ENCODE measurements at places on chromosomes 11 and 22.

- no peak for DNase-seq
Observed at GRCh38 chr22:42152661-42153270, 22.2 kb upstream of the CYP2D6 start.

DNA sequence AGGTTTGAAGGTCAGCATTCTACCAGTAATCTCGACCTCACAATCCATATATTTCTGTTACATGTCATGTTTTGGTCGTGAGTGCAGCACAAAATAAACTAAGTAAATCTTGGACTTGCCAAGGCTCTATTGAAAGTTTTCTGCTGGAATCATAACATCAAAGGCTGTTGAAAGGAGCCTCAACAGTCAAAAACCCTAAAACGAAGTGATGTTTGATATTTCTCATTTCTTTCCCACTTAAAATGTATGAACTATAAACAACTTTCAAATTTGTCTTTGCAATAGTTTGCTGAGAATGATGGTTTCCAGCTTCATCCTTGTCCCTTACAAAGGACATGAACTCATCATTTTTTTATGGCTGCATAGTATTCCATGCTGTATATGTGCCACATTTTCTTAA is 1118.5 kb downstream of the LRRC4C start:
- no peak for DNase-seq

GRCh38 chr11:36035454-36035853 is 91.6 kb downstream of the LDLRAD3 start:
- no peak for DNase-seq

GRCh38 chr22:50276143-50276542 is 6.0 kb upstream of the MAPK11 start:
- DNase-seq: no peak

DNA sequence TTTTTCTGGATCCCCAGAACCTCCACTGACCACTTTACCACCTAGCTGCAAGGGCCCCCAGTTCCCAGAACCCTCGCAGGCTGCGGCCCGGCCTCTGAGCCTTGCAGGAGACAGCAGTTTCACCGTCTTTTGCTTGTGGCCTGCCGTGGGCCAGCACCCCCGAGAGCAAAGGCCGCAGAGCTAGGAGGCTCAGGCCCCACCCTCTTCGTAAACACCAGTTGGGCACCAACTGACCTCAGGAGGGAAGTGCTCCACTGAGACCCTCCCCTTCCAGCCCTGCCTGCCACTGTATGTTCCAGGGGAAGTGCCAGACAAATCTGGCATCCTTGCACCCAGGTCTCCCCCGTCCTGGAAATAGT is 23.4 kb upstream of the CREB3L1 start:
- no peak for DNase-seq

DNA sequence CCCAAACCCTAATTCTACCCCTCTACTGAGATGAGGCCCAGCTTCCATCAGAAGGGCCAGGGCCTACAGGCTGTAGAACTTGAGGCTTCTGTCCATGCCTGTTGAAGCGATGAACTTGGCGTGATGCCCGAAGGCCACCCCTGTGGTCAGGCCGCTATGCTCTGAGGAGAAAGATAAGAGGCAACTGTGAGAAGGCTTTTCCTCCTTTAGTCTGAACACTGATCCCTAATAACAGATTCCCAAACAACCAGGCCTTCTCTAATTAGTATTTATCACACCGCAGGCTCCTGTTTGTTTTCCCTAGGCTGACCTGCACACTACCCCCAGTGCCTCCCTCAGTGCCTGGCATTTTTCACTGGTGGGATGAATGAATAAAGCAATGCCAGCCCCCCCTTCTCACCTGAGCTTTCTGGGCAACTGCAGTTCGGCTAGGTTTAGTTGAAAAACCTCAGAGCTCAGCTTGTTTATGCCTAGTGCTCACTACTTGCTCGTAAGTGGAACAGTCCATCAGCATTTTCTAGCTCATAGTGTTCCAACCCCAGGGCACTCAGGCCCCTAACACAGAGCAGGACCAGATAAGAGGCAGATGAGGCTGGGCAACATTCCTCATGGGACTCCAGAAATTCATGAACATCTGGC is 15.2 kb downstream of the PRPF19 start:
- DNase-seq: no peak

GRCh38 chr11:125348674-125349309 is 147.3 kb downstream of the FEZ1 start:
- no peak for DNase-seq

DNA sequence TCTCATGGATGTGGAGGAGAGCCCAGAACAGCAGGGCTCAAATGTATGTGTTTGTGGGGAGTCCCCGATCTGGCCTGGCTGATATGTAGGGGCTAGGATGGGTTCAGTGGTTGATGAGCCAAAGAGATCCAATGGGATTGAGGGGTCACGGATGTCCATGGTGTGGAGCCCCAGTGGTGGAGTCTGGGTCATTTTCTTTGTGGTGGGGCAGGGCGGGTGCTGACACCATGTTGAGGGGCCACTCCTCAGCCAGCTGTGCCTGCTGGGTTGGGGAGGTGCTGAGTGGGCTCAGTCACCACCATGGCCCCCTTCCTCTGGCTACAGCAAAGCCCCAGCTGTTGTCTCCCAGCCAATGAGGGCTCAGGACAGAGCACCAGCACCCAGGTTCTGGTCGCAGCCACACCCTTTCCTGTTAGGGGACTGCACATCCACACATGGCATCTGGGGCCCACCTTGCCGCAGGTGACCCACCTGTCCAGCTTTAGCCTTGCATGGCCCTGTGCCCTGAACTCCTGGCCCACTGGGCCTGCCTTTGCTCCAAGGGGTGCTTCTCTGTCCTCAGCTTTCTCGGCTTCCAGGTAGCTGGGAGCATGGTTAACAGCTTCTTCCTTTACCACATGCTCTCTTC is 3.2 kb upstream of the GNAZ start:
- DNase-seq: no peak

DNA sequence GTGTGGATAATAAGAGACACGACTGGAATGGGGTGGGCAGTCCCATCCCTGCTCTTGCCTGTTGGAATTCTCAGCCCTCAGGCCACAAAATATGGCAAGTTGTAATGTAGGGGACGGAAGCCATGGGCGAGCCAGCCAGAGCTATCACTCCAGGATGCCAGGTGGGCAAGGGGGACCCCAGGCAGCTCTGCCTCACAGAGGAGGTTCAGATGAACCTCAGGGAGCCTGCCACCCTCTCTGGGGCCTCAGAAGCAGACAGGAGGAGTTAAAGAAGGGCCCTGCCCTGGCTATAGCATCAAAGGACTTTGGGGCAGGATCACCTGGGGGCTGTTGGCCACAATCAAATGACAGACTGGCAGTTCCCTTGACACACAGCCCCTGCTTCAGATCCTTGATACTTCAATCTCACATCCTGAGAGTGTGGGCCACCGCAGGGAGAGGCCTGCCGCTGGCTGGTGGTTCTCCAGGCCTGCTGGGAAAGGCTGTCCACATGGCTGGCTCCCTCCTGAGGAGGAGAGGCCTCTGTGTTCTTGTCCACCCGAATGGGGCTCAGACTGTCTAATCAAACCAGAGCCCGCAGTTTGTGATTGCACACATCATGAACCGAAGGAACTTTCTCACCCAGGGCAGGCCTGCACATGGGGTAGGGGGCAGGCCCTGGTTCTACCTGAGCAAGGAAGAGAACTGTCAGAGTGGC is 31.4 kb downstream of the IGLL1 start:
- no peak for DNase-seq

DNA sequence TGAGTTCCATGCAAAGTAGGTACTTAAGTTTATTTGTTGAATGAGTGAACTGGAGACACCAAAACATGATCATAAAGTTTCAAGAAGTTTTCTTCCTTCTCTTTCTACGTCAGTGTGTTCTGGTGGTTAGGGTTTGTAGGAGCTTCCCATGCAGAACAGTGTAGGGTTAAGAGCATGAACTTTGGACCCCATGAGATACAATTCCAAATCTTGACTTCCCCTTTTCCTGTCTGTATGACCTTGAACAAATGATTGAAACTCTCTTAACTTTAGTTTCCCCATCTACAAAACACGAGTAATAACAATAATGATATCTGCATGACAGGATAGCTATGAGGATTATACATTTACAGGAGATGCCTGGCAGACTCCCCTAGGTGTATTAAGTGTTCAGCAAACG is 41.0 kb upstream of the TENM4 start:
- DNase-seq: no peak

- DNase-seq: no peak
Observed at GRCh38 chr11:74212533-74212932, 41.4 kb downstream of the PPME1 start.

DNA sequence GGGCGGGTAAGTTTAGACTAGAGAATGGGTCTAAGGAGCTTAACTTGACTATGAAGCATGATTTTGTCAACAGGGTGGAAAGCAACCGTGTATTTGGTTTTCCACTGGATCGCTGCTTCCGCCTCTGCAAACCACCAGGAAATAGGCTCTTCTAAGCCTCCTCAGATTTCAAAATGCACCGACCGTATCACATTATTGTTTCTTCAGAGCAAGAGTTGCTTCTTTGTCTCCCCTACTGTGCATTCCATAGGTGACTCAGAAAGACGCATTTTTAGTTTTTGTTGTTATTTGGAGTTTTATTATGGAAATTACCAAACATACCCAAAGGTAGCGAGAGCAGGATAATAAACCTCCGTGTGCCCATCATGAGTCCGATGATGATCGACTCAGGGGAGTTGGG is 64.3 kb upstream of the RASD2 start:
- DNase-seq: no peak

DNA sequence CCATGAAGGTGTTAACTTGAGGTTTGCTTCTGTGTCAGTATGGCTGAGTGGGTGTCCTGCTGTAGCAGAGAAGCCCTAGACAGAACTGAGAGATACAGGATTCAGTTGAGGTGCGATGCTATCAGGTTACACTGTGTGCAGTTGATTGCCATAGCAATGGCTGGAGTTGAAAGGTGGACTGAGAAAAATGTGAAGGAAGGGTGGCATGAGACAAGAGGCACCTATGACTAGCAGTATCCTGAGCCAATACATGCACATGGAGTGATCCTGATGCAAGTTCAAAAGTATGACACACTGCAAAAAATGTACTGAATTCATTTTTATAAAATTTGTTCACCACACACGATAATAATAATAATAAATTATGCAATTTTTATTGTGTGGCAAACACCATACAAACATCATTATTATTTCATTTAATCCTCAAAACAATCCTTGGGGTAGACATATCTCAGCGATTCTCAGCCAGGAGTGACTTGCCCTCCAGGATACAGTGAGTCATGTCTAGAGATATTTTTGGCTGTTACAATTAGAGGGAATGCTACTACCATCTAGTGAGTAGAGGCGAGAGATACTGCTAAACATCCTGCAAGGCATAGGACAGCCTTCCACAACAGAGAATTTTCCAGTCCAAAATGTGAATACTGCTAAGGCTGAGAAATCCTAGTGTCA is 3.9 kb upstream of the PIWIL4 start:
- no peak for DNase-seq

DNA sequence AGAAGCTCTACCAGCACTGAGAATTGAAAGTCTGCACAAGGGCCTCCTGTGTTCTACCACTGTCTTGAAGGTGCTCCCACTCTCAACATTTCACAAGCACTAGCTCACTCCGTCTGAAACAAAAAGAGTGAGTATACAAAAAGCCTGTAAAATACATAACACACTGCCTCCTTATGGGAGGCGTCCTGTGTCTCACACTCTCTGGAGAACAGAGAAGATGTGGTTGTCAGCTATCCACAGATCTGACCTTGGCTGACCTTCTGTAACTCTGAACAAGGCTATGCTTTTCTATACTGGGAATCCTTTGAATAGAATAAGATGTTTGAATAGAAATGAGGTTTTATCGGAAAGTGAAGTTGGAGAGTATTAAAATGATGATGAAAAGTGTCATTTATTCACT is 171.3 kb upstream of the TMEM45B start:
- DNase-seq: no peak

- no peak for DNase-seq
Observed at GRCh38 chr11:103619480-103619879, 417.0 kb upstream of the DDI1 start.

DNA sequence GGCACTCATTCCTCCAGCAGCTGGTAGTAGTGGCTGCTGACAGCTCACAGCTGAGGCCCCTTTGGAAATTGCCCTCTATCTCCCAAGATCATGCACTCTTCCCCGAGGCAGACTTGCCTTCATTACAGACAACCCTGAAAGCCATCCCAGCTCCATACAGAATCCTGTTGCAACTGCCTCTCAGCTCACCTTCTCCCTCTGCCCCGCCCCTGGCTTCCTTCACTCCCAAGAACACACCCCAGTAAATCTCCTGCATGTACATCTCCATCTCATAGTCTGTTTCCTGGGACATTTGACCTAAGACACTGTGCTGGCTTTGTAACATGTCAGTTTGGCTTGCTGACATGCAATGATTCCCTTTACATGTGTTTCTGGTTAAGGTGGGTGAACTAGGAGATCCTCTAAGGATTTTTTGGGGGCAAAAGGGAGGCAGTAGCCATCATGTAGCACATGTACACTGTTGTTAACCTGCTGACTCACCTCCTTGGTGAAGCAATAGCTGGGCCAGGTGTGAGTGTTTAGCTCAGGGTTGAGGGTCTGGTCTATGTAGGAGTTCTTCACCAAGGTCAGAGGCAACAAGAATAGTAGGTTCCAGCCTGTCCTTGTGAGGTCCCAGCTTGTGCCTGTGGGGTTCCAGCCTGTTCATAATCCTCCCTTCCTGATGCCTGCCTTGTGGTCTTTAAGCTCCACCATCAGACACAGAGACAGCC is 179.6 kb downstream of the CSNK2A3 start:
- no peak for DNase-seq

DNA sequence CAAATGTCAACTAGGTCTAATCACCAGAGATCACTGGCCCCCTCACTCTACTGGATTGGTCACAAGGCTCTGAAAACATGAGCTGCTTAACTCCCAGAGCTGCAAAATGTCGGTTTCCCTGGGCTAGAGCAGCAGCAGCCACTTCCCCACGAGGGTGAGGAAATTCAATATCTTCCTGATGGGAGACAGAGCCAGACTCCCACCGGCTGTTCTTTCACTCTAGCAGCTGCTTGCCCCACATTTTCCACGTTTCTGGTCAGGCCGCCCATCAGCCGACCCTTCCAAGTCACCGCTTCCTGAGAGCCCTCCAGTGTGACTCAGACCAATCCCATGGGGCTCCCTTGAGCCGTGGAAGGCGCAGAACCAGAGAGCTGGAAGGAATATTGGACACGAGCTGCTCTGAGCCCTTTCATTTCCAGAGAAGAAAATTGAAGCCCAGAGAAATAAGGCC is 227.0 kb downstream of the ADAMTS15 start:
- DNase-seq: no peak

DNA sequence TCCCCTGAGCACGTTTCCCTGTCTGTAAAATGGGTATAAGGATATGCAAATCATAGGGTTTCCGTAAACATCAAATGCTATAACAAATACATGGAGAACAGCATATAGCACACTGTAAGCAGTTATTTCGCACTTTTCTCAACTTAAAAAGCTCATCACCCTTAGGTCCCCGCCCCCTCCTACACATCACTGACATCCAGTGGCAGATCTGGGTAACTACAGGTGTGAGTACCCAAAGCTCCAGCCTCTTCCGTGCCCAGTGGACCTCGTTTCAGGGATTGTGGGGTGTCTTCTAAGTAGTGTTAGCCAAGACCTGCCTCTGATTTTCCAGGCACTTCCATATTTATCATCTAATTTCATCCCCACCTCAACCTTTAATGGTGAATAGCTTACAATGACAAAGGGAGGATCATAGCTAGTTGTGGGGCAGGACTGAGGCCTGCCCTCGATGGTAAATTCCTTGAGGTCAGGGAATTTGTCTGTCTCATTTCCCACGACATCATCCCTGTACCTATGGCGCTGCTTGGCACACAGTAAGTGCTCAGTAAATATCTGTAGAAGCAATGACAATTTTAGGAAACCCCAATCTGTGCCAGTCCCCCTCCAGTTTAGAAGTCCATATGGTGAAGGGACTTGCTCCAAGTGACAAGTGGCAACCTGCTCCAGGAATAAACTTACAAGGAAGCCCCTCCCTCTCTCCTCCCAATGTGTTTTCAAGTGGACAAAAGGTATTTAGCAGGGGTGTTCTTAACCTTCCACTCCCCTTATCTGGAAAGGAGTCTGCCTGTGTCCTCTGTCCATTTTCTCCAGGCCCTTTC is 340.5 kb downstream of the TENM4 start:
- DNase-seq: no peak
